Smooth muscle cell of the brain vasculature (primary cell): ENCODE measurements at places on chromosomes 11 and 22.

GRCh38 chr11:33900159-33900840, 8.4 kb upstream of the LMO2 start:
- DNase-seq, result no peak

GRCh38 chr11:11746449-11746848, 95.3 kb upstream of the USP47 start:
- no peak for DNase-seq

GRCh38 chr11:81004576-81004975, 1563.7 kb upstream of the TENM4 start:
- DNase-seq, result no peak

DNA sequence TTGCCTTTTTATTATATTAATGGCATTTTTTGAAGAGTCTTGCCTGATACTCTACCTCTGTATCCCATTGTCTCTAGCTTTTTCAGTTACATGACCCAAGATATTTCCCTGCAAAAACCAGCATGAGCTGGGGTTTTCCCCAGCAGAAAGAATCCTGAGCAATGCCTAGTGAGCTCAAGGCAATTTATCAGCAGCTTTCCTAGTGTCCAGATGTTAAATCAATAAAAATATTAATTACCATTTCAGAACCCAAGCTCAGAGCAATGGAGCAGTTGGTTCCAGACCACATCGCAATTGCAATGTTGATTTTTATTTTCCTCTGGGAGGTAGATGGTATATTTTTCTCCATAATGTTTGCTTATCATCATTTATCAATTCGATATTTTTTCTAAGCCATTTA, 137.2 kb downstream of the RAB38 start:
- no peak for DNase-seq

DNA sequence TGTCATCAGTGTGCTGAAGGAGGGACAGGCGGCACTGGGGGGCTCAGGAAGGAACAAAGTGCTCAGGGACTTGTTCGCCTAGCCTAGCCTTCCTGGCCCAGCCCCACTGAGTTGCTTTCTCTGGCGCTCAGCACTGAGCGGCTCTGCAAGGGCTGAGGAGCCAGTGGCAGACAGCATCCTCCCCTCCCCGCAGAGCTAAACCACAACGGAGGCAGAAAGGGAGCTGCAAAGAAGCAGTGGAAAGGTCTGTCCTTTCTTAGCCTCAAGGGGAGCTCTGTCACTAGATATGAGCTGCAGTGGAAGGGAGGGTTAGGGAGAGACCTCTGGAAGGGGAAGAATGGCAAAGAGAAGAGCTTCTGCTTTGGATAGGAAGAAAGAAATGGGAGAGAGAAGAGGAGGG, 89.7 kb upstream of the PHOX2A start:
- DNase-seq, result no peak

DNA sequence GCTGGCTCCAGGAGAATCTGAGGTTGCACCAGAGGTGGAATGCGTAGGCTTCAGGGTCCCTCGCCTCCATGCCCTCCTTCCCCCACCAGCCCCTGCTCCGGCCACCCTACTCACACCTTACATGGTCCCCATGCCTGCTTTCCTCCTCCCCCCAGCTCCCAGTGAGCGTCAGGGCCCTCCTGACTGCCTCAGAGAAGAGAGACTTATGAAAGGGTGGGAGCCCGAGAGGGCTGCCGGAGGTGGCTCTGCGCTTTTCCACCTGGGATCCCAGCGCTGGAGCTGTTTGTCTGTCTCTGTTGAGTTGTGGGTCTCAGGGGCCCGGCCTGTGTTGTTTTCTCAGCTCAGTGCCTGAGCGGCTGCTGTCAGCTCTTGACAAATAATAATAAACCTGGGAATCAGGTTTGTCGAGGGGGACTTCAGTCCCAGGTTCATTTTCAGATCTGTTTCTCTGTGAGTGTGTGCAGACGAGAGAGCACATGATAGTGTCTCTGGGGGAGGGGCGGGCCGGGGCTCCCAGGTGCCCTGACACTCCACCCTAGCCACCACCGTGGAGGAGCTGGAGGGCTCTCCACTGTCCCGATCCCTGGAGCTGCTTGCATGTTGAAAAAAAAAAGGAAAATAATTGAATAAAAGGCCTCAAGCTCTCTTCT, 153.7 kb downstream of the FEZ1 start:
- no peak for DNase-seq
